ENCODE measurements at places on chromosomes 6 and 20.

GRCh38 chr6:47207261-47207660 is 102.4 kb downstream of the TNFRSF21 start:
- no peak for DNase-seq

- no peak for DNase-seq
Observed at GRCh38 chr6:158041370-158041769, 59.7 kb downstream of the SYNJ2 start.

DNA sequence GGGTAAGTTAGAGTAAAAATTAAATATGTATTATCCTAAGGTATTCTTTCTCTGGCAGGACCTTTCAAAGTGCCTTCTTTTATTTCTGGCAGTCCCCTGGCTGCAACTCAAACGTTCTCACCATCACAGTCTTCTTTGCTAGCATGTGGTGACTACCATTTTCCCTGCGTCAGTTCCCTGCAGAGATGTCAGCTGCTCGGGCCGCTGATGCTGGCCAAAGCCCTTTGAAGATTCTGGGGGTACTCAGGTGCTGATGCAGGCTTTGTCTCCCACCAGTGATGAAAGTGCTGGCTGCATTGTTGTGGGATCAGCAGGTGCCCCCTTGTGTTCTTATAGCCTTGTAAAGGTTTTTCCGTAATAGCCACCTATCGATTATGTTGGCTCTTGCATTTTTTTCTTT is 140.1 kb downstream of the BTBD3 start:
- DNase-seq: no peak

GRCh38 chr6:155315516-155315871 is 1.2 kb upstream of the TFB1M start:
- no peak for DNase-seq

- DNase-seq: no peak
Observed at GRCh38 chr6:36753671-36754405, 56.2 kb downstream of the RAB44 start.

GRCh38 chr6:41723530-41724227 is 11.7 kb downstream of the TFEB start:
- DNase-seq: no peak

DNA sequence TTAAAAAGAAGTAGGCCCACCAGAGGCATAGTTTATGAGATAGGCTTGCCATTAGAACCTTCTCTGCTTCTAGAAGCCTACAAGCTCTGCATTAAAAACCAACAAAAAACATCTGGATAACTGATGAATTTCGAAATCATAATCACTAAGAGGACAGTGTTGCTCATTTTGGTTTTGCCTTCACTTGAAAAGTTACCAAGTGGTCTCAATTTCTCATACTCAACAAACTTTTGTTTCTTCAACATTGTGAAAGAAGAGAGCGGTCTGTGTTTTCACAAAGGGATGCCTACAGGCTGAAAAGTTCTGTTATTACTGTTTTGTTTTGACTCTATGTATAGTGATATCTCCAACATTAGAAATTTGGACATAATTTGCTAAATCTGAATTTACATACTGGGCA is 98.9 kb downstream of the PDSS2 start:
- no peak for DNase-seq

GRCh38 chr20:11320033-11320432 is 597.7 kb upstream of the BTBD3 start:
- no peak for DNase-seq

GRCh38 chr6:163291622-163292021 is 122.9 kb upstream of the QKI start:
- no peak for DNase-seq

GRCh38 chr20:61538943-61539265 is 286.8 kb downstream of the CDH4 start:
- no peak for DNase-seq

- no peak for DNase-seq
Observed at GRCh38 chr20:21901470-21902275, 196.2 kb downstream of the PAX1 start.

- no peak for DNase-seq
Observed at GRCh38 chr6:160789263-160790027, 87.4 kb downstream of the PLG start.

- no peak for DNase-seq
Observed at GRCh38 chr20:61050336-61050890, 201.6 kb upstream of the CDH4 start.

- DNase-seq: peak; percentile 49
Observed at GRCh38 chr20:63009988-63010769, 3.4 kb upstream of the BHLHE23 start.

DNA sequence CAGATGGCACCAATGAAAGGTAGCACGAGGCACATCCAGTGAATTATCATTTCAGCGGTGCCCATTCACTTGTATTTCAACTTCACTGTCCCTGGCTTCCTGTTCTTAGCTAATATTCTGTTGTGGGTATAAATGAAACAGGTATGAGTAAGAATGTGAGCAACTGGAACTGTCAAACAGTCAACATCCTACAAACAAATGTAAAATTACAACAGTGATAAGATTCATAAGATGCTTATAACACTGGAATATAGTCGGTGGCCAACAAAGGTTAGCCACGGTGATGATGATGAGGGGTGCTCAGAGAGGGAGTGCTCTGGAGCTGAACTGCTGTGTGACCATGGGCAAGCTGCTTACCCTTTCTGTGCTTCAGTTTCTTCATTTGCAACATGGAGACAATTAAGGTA is 74.9 kb upstream of the TOX2 start:
- DNase-seq: no peak

- no peak for DNase-seq
Observed at GRCh38 chr6:117440706-117441525, 15.2 kb upstream of the ROS1 start.

DNA sequence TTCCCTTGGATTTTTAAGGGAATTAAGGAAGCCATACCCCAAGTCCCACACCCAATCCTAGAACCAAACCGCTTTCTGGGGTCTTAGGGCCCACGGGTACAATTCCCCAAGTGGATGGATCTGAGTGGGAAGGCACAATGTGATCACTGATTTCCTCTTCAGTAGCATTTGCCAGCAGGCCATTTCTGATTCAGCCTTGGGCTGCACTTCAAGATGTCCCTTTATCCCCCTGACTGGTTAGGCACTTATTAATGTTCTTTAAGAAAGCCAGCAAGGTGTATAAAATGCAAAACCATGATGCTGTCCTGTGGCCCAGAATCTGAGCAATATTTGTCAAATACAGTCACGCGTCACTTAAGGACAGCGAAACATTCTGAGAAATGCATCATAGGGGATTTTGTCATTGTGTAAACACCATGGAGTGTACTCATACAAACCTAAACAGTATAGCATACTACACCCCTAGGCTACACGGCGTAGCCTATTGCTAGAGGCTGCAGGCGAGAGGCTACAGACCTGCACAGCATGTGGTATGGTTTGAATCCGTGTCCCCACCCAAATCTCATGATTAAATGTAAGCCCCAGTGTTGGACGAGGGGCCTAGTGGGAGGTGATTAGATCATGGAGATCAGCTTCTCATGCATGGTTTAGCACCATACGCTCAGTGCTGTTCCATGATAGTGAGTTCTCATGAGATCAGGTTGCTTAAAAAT is 234.2 kb downstream of the NRN1 start:
- no peak for DNase-seq

DNA sequence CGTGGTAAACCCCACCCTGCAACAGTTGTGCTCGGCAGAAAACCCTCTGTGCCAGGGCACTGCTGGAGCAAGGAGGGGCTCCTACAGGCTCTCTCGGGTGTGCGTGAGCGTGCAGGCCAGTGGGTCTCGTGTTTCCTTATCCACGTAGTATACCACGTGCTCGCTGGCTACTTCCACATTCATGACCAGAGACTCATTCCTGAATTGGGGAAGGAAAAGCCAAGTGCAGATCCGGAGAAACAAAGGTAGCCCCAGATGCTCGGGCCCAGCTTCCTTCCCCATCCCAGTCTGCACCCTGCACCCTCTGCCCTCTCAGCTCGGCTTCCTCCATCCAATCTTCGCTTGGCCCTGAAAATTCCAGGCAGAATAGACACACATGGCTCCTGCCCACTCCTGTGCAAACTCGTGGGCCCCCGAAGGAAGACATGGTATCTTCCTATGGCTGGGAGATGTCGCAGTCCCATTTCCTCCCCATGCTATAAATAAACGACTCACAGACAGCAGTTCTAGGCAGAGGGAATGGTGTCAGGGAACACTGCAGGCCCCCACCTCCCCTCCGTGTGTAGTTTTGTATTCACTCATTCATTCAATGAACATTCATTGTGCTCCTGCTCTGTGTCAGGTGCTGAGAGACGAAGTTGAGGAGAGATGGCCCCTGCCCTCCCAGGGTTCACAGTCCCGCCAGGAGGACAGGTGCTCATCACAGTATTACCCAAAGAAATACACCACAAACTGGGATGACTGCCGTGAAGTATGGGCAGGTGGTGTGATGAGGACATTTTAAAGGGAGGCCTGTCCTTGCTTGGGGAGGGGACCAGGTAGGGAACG is 29.6 kb downstream of the NPEPL1 start:
- DNase-seq: no peak

GRCh38 chr20:6416371-6416770 is 293.5 kb upstream of the FERMT1 start:
- DNase-seq: no peak

- no peak for DNase-seq
Observed at GRCh38 chr20:4932061-4932460, 69.2 kb downstream of the SLC23A2 start.

- no peak for DNase-seq
Observed at GRCh38 chr6:153131037-153131981, at the start of gene RGS17. TSS of gene RGS17 (minus strand) at chr6:153131282. CDS start at chr6:153044018, 87,264 bp downstream.

DNA sequence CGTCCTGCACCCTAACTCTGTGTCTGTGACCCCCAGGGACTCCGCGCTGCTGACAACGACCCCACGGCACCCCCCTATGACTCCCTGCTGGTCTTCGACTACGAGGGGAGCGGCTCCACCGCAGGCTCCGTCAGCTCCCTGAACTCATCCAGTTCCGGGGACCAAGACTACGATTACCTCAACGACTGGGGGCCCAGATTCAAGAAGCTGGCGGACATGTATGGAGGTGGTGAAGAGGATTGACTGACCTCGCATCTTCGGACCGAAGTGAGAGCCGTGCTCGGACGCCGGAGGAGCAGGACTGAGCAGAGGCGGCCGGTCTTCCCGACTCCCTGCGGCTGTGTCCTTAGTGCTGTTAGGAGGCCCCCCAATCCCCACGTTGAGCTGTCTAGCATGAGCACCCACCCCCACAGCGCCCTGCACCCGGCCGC is 129.0 kb downstream of the TAF4 start:
- DNase-seq: no peak

DNA sequence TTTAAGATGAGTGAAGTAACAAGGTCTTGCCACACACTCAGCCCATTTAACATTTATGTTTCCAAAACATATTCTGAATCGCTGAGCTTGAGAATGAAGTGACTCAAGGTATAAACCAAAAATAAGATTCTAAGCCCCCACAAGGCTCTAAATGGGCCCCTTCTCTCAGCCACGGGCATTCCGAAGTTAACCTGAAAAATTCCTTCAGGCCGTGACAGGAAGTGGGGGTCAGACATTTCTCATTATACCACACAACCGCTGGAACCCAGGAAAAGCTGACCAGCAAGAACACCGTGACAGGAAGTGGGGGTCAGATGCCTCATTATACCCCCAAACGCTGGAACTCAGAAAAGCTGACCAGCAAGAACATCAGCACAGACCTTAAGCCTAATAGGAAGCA is 247.9 kb downstream of the ERMARD start:
- no peak for DNase-seq

DNA sequence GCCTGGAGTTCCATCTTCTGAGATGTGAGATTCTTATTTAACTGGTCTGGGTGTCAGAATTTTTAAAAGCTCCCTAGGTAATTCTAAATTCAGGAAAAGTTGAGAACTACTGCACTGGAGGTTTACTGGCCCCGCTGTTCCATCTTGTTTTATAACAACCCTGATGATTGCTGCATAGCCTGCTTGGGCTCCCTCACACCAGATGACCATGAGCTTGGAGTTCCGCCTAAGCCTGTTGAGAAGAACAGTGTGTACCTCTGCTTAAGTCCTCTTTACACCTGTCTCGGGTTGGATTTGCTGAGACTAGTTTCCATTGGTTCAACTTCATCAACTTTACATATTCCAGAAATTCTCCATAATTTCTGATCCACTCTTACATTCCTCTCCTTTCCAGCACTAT is 77.9 kb downstream of the FKBP5 start:
- DNase-seq: no peak

GRCh38 chr6:136226027-136226673 is 24.0 kb downstream of the MTFR2 start:
- DNase-seq: no peak

DNA sequence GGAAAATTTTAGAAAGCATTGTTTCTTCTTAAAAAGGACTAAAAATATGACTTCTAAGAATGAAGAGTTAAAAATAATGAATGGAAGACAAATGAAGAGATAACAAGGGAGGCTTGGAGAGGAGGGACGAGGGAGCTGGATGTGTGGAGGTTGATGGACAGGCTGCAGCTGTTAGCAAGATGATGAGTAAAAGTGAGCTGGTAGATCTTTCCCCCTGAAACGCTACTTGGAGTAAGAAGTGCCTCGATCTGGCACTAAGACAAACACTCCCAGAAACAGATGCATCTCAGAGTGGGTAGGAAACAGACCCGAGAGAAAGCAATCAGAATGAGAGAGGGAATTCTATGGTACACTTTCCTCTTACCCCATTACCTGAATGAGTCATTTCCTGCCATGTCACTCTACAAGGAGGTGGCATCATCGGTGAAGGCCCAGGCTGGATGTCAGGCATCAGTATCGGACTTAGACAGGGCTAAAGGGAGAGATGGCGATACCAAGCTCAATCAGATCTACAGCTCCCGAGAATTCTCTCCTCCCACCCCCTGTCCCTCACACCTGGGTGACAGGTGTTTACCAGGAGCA is 154.1 kb upstream of the BMP2 start:
- DNase-seq: no peak

DNA sequence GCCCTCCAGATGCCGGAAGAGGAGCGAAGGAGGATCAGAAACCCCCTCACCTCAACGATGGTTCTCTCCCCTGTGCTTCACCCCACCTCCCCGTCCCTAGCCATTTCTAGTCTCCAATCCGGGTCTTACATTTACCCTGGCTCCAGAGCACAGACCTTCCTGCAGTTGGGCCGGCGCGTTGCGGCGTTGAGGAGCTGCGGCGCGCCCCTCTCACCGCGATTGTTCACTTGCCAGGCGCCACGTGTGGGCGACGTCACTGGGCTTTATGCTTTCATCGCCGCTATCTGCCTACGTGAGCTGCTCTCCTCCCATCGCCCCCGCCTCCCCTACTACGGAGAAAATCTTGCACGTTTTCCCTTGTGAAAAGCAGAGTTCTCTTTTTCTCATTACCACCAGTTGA is at the start of gene CRISP2:
Gene CRISP2 (minus strand): TSS at position 198 of the 400 bp plus-strand sequence. CDS start 4,347 bp downstream, outside the sequence.
- DNase-seq: no peak
